Breast epithelium (tissue), 4 donors: ENCODE measurements at places on chromosomes 13 and 19. TPM values are rescaled to one million over a fixed set of nuclear protein-coding genes. Genes with fewer than 3 reads are reported as not detected.

DIRAS1 gene
- total RNA-seq, result 3.6 TPM

KIR3DL1 gene
- not detected for total RNA-seq

GRCh38 chr13:43273362-43273761, 250.0 kb downstream of the DNAJC15 start:
- no peak for DNase-seq

NCR1 gene
- total RNA-seq, result not detected

DNA sequence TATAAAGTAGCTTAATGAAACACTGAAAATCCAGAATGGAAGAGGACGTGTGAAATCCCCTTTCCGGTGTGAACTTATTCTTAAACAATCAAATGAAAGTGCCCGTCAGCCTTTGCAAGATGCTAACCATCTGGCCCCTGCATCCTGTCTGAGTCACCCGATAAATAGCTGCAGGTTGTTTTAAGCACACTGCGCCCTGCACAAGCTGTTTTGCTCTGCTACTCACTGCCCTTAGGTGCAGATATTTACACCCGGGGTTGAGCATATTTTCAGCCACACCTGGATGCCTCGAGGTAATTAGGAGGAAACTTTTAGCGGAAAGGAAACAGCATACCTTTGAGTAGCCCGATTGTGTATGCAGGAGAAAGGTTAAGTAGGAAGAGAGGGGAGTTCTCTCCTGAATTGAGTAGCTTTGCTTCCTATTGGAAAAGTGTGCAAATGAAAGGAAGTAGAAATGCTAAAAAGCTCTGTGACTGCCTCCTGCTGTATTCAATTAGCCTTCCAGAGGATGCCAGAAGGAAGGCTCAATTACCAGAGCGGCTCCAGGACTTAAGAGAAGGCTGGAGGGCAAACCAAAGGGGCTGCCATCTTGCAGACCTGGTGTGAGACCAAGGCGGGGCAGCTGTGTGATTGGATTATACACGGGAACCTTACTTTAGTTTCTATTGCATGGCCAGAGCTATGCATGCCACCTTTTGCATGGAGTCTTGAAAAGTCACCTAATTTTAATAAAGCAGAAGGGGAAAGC, 42.5 kb downstream of the IRS2 start:
- no peak for DNase-seq

DNA sequence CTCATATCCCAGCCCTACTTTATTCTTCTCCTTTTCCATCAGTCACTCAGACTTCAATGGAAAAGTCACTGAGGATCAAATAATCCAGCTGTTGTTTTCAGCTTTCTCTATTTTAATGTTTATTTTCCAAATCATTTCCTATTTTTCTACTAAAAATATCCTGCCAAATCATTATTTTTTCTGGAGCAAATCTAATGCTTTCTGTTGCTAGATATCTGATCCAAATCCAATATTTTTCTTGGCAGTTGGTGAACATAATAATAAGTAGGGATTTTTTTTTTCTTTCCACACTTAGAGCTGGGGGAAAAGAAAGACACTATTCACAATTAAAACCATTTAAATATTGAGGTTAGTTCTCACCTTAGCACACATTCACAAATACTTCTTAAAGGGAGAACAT, 656.1 kb downstream of the DACH1 start:
- DNase-seq, result no peak

DNA sequence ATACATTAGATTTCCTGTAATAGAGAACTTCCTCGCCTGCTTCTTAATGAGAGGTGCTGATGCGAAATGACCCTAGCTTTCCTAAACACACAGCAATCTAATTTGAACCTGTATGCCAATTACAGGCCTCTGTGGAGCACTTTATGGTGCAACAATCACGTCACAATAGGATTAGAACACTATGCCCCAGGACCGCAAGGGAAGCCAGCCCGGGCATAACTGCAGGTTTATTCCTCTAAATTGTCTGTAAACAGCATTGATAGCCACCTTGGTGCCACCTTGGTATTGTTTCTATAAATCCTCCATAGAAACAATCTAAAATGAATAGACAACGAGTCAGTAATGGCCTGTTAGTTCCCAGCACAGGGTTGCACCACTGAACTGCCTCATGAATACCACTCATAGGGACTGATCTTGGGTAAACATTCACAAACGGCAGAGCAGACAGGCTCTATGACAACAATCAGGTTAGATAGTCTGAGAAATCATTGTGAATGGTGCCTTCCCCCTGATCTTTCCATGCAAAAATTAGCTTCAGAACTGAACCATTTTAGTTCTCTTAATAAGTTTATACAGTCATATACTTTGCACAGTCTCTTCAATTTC, 182.5 kb upstream of the OBI1 start:
- DNase-seq, result no peak

DNA sequence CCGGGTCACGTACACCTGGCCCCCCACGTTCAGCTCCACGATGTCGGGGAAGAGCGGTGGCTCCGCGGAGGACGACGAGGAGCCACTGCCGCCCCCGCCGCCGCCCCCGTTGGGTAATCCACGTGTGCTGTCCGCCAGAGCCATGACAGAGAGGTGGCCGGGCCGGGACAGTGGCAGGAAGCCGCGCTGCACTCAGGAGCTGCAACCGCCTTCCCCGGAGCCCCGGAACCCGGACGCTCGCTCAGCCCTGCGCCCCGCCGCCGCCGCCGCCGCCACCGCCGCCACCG, 257 bp downstream of the KCTD12 start:
- DNase-seq, result no peak

ZNF600 gene
- 13.3 TPM for total RNA-seq

LILRB3 gene
- total RNA-seq, result 11.5 TPM

DNA sequence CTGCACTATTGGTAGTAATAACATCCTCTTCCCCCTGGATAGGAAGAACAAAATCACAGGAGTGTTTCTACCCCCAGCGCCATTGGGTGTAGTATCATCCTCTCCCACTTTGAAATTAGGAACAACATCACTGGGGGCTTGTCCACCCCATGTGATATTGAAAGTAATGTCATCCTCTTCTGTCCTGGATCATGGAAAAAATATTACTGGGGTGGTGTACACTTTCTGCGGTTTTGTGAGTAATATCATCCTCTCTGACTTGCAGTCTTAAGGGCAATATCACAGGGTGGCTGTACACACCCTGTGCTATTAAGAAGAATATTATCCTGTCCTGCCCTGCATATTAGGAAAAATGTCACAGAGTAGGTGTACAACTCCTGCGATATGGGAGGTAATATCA, 4.9 kb upstream of the RGCC start:
- DNase-seq, result no peak

- DNase-seq, result no peak
Observed at GRCh38 chr13:106490569-106491321, 44.7 kb downstream of the EFNB2 start.

DNA sequence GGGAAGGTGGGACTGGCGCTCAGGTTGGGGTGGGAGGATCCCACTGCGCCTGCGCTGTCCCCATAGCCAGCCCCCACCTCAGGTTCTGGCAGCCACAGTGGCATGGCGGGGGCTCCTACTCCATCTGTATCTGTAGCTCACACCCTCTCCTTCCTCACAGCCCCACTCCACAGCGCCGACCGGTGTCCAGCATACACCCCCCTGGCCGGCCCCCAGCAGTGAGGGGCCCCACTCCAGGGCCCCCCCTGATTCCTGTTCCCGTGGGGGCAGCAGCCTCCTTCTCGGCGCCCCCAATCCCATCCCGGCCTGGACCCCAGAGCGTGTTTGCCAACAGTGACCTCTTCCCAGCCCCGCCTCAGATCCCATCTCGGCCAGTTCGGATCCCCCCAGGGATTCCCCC, 6.0 kb downstream of the TMED1 start:
- no peak for DNase-seq

DNA sequence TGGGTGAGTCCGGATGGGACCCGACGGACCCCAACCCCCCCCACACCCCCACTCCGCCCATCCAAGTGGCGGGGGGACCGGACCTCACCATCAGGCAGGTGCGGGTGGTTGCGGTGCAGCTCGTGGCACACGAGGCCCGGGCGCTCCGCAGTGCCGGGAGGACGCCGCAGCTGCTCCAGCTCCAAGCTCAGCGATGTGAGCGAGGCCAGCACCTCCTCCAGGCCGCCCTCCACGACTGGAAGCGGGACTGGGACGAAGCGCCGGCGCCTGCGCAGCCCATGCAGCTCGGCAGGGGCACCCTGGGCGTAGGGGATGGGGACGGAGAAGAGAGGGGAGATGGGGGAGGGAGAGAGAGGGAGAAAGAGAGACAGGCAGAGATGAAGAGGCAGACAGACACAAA, 30.1 kb upstream of the OLFM2 start:
- no peak for DNase-seq

DNA sequence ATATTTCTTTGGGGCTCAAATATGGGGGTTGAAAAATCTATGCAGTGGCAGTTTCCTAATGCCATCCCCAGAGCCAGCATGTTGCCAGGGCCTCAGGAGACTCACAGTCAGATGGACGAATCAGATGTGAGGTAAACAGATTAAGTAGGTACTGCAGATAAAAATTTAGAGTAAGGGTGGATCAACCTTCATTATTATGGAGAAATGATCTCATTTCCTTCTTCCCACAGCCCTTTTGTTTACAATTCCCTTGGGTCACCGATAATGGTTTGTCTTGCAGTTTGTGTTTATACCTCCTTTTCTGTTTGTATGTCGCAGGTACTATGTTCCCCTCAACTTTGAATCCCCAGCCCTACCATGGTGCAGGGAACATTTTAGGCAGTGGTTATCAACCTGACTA, 20.0 kb downstream of the DIAPH3 start:
- no peak for DNase-seq

GRCh38 chr19:40400559-40400958, 10.6 kb upstream of the HIPK4 start:
- no peak for DNase-seq

DNA sequence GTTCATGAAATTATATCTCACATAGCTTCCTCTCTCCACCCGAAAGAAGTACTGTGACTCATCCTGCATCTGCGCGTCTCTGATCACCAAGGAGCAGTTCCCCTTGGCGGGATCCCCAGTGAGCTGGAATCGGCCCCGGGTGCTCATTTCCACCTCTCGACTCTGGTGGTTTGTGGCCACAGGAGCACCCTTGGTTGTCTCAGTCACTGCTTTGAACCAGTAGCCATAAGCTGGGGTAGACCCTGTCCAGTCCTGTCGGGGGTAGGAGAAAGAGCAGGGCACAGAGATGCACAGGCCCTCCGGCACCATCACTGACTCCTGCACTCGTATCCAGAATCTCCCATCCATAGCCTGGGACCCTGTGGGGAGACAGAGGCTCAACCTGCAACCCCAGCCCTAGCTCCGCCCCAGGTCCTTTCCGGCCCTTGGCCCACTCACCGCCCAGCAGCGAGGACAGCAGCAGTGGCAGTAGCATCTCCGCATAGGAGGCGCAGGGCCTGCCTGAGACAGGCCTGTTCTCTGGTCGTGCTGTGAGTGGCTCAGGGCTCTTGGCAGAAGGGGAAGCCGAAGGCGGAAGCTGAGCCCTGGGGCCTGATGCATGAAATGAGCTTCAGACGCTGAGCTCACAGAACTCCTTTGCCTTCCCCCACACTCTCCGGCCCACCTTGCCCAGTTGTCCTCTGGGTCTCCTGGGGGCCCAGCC, at the start of gene SIGLEC10:
Gene SIGLEC10, minus strand, starts transcription at position 536 of the 703 bp plus-strand sequence. Its CDS starts 61 bp downstream, at position 475.
- DNase-seq, result no peak

SOX21 gene
- total RNA-seq, result not detected

S1PR4 gene
- total RNA-seq, result not detected

DNA sequence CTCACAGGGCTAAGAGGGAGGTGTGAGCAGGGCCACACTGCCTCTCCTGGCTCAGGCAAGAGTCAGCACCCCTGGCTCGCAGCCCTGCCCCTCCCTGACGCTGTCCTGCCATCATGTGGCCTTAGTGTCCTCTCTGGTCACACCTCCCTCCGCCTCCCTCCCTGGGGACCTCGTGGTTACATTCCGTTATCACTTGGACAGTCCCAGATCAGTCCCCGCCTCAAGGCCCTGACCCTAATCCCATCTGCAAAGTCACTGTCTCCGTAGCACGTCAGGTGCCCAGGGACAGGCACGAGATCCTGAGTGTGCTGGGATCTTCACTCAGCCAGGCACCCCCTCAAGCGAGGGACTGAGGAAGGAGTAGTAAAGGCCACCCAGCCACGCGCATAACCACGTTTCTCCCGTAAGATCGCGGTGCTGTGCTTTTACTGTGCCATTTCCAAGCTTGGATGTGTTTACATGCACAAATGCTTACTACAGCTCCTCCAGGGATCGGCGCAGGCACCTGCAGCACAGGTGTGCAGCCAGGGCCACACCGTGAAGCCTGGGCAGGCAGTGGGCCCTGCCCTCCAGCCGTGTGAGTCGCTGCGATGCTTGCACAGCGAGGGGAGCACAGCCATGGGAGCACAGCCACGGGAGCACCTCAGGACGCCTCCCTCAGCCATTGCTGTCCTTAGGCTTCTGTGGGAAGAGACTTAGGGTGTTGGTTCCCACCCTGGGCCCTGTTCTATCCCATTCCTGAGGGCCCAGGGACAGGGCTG, 10.7 kb upstream of the TMEM255B start:
- DNase-seq, result no peak

CATSPERD gene
- total RNA-seq, result not detected

NLRP11 gene
- total RNA-seq, result 0.33 TPM

GRCh38 chr19:18639706-18640243, 2.9 kb downstream of the KLHL26 start:
- no peak for DNase-seq

HIF3A gene
- total RNA-seq, result 20.6 TPM

DNA sequence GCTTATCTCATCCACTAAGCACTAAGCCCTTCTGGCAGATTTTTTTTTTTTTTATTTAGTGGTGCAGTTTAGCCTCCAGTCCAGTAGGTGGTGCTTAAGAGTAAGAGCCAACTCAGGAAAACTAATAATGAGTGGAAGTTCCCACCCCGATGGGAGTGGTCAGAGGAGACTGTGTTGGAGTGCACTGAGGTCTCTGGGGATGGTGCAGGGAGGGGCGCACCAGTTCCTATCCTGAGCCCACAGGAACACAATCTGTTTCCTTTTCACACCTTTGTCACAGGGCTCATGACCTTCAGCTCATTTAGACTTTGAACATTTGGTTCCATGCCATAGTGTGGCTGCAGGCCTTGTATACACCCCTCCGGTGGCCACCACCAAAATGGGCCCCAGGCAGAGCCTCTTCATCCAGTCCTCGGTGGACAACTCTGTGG, 367.4 kb downstream of the SPRY2 start:
- no peak for DNase-seq

DNA sequence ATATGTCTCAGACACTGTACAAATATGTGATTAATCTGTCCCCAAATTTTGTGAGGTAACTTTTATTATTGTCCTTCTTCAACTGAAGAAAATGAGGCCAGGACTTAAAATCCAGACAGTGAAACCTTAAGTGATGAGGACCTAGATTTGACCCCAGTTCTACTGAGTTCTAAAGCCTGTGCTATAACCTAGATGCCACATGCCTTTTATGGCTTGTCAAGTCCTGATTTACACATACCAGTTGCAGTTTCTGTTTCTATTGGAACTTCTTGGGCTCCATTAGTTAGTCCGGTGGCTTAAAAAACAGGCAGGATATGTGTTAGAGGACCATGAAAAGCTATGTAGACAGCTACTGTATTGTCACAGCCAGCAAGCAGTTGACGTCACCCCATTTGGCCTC, 436.5 kb upstream of the KLHL1 start:
- no peak for DNase-seq

DNA sequence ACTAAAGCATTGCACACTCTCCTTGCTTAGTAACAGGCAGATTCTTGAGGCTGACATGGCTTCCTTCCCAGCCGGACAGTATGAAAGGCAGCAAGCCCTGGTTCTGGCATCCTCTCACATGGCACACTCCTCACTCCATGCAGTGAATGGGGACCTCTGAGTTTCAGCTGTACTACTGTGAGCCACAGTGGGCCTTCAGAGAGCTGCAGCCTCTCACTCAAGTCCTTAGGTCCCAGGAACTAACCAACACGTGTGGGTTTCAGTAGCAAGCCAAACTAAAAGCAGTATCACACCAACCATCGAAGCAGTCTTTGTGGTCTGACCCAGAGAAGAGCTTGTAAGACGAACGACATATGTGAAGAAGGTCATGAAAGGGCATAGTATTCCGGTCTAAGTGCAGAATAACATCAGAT, 128.2 kb downstream of the TBC1D4 start:
- DNase-seq, result no peak
